ENCODE measurements at places on chromosomes 13 and 19.

GRCh38 chr19:18798384-18799352 lies 7.6 kb upstream of the COMP start:
- no peak for DNase-seq

- DNase-seq, result no peak
Observed at GRCh38 chr19:1807695-1808394, 4.2 kb downstream of the ATP8B3 start.

DNA sequence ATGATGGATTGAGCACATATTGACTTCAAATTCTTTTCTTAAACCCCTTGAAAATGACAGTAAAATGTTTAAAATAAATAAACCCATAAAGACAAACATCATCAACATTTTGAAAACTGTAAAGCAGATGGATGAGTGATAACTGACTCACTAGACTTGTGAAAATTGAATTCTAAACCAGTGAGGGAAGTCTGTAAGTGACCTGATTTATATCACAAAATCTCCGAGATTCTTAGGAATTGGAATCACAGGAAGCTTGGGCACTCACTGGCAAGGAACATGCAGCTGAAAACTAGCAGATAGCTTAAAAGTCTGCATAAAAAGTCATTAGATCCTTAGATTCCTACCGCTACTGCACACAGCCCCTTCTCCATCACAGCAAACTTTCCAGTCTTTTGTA lies 51.3 kb upstream of the TSC22D1 start:
- no peak for DNase-seq

DNA sequence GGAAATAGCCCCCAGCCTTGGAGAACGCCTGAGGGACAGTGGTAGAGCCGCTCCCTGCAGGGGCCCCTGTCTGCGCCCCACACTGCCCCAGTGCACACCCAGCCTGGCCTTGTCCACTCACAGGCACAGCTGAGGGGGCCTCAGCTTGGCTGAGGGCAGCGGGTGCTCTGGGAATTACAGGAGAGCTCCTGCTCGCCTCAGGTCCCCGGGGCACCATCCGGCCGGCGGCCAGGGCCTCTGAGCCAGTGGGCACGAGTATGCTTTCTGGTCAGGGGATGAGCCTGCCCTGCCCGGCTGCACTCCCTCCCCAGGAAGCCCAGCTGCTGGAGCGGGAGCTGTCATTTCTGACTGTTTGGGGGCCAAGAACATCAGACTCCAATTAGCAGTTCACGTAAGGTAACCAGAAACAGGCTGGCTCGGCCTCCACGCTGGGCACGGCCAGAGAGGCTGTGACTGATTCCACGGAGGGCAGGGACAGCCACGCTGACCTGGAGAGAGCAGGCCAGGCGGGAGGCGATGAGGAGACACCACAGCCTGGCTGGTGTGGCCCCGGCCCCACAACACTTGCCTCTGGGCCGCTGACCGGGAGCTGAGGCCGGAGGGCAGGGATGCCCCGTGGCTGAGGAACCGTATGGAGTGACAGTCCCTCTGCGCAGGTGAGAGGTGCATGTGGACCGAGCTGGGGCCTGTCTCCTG lies 15.4 kb downstream of the CEBPG start:
- DNase-seq, result no peak

DNA sequence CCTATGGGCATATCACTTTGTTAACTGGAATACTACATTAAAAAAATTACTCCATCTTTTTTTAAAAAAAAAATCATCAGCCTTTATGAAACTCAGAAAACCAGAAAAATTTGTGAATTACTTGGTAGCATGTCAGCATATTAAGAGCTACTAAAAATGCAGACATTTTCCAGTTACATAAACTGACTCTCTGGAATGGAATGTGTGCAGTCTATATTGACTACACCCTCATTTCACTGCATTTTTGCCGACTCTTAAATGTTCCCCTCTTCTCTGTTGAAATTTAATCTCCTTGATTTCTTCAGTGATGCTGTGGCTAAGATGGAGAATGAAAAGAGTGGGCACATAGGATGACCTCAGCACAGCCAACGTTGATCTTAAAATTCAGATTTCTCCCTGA lies 393.8 kb downstream of the ITGBL1 start:
- no peak for DNase-seq

DNA sequence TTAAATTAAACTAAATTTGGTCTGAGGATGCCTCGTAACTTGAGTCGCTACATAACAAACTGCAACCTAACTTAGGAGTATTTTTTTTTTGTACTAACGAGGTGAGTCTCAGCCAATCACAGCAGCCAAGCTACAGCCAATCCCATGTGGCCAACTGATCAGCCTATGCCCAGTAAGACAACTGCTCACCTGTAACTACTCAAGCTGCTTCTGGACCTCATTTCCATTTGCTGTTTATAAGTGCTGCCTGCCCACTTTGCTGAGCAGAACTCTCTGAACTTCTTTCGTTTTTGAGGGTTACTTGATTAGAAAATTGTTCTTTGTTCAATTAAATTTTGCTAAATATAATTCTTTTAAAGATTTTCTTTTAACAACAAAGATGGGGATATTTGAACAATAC lies 3.8 kb downstream of the CPB2 start:
- no peak for DNase-seq

- DNase-seq, result no peak
Observed at GRCh38 chr13:53005626-53006025, 23.0 kb upstream of the OLFM4 start.

- DNase-seq, result no peak
Observed at GRCh38 chr13:27338816-27339215, 68.2 kb downstream of the RASL11A start.

GRCh38 chr13:44142540-44142867 lies 231.1 kb upstream of the SERP2 start:
- no peak for DNase-seq

- DNase-seq, result peak; percentile 56
Observed at GRCh38 chr13:94480672-94481145, 1.2 kb upstream of the DCT start.

- no peak for DNase-seq
Observed at GRCh38 chr13:36313047-36313969, 15.7 kb upstream of the CCDC169 start.

- no peak for DNase-seq
Observed at GRCh38 chr13:48000559-48001113, 437 bp downstream of the SUCLA2 start.

GRCh38 chr13:40194224-40194806 lies 472.1 kb downstream of the FOXO1 start:
- no peak for DNase-seq

DNA sequence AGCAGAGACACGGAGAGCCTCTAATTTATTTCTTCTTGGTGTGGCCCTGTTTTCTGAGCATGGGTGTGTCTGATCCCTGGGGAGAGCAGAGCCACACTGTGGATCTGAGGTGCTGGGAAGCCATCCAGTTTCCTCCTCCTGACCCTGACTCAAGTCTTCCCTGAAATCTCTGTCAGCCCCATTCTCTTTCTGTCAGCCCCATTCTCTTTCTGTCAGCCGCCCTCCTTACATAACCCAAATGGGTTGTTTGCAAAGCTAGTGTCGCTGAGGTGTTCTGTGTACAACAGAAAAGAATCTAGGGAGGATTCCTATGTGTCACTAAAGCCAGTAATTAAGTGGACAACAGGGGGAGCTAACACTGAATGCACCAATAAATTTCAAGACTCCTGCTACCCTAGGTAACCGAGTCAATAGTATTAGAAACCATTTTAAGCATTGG lies 50.2 kb downstream of the LRCH1 start:
- peak; percentile 22 for DNase-seq

DNA sequence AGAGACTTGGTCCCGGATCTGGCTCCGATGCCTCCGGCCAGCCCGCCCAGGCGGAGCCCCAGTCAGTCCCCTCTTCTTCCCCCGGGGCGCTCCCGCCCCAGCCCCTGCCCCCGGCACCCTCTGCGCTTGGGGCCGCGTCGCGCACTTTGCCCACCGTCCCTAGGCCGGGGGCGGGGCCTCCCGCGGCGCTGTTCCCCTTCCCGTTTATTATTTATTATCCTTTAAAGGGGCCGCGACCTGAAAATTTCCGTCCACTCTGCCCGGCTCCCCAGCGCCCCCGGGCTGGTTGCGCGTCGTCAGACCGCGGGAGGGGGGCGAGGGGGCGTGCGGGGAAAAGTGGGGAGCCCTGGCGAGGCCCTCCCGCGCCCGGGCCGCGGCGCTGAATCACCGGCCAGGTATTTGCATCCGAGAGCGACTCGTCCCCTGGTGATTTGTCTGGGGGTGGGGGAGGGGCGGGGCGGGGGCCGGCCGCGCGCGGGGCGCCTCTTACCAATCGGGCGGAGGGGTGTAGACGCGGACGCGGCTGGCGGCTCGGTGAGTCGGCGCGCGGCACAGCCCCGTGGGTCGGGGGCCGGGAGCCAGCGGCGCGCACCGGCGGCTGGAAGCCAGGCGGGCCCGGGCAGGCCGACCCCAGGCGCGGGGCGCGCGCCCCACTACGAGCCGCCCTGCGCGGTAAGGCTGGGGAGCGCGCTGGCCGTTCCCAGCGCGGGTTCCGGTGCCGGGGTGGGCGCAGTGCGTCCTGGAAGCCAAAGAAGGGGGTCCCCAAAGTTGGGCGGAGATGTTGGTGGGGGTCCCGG lies at the start of gene ARID3A:
TSS of gene ARID3A (plus strand) at position 510 of the 797 bp plus-strand sequence. CDS start 3,494 bp downstream, outside the sequence.
- DNase-seq, result peak; percentile 79

- DNase-seq, result no peak
Observed at GRCh38 chr13:109212650-109213049, 573.7 kb downstream of the IRS2 start.

DNA sequence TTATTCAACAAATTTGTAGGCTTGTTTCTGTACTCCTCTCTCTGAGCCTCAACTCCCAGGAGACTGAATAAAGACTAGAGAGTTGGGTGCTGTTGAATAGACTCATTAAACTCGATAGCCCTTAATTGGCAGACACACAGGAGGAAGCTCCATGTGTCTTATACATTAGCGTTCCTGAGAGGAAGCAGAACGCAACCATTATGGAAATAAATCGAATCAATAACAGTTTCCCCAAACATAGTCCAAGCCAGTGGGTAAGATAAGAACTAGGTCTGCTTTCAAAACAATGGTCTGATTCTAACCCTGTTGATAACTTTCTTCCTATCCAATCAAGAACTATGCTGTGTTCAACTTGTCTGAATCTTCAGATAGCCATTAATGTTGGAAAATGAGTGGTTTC lies 118.1 kb upstream of the FNDC3A start:
- no peak for DNase-seq
